ENCODE measurements at places on chromosomes 2 and 18.

GRCh38 chr18:59665057-59666006, 31.9 kb downstream of the CCBE1 start:
- no peak for DNase-seq

DNA sequence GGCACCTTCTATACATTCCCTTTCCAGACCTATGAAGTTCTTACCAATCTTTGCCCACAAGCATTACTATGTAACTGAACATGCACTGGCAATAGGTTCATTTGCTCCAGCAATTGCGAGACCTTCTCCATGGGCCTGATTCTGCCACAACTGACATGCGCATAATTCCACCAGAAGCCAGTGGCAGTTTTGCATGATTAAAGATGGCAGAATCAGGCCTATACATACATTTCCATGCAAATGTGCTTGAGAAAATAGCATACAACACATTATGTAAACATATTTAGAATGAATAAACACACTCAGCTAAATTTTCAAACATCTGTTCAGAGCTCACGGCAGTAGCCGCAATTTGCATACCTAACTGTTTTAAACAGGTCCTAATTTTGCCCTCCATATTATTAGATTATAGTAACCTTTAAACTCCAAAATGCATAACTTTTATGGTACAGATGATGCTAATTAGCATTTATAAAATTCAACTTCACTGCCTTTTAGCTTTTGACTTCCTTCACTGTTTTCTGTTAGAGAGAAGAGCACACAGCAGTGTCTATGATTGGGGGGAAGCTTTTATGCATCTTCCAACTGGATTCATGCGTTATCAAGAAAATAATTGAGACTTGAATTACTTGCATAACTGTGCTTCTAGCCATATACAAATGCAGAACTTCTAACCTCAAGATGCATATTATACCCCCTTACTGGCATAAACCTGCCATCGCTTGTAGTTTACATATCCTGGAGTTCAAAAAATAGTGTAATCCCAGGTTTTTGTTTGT, 155.3 kb upstream of the CDH19 start:
- DNase-seq, result no peak

DNA sequence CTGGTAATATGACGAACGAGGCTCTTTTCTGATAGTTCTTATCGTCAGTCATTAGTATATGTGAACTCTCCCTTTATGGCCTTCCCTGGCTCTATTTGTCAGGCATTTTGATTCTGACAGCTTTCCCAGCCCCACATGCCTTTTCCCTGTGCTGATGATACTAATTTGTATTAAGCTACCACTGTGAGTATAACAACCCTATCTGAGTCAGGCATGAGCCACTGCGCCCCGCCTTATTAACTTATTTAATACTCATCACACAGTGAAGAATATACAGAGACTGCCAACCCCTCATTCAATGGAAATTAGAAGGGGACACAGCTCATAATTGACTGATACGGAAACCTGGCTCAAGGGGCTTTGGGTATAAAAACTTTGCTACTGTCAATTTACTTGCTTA, 140.0 kb downstream of the NETO1 start:
- DNase-seq, result no peak

DNA sequence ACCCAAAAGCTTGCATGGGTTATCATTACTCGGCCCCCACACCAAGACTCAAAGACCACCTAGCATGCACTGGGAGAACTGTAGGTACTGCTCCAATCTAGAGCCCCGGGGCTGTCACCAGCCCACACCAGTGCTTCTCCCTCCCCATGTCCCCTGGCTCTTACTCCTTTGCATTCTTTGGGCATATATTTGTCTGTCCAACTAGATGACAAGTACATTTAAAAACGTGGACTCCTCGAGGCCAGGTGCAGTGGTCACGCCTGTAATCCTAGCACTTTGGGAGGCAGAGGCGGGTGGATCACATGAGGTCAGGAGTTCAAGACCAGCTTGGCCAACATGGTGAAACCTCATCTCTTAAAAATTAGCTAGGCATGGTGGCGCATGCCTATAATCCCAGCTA, 7.8 kb downstream of the AFG3L2 start:
- DNase-seq, result no peak

- no peak for DNase-seq
Observed at GRCh38 chr2:69674316-69674670, 30.8 kb upstream of the AAK1 start.

DNA sequence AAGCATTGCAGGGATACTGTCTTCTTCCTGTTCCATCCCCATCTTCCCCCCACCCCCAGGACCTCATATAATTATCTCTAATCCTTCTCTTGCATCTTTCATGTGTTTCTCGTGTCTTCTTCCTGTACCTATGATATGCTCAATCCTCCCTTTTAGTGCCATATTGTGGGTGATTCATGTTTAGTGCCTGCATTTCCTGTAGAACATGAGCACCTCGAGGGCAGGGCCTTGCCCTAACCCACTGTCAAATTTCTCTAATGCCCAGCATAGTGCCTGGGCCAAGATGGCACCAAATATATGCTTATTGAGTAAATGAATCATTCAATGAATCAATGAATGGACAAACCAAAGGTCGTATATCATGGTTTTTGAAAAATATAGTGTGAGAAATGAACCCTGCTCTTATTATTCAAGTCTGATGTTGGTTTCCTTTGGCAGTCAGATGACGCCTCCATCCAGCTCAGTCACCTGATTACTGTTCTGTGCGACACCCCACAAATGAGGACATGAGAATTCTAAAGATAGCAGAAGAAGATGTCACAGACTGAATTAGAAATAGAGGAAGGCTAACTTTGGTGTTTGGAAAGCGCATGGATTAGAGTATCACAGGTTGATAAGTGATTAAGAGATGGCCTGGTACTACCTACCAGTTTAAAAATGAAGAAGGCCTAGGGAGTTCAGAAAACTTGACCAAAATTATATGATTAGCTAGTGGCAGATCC, 278.4 kb downstream of the PRKCE start:
- no peak for DNase-seq

DNA sequence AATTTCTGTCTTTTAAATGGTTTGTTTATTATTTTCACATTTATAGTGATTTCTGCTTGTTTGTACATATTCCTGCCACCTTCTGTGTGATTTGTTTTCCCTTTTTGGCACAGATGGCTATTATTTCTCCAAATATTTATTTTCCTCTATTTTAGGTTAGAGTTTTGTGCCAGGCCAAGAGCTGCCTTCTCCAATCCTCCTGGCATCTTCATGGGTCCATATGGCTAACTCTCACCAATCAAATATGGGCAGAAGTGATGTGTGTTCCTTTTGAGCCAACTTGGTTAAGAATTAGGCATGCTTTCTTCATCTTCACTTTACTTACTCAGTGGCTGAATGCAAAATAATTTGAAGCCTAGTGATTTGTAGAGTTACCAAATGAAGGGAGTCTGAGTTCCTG, 697.1 kb upstream of the CELF4 start:
- DNase-seq, result no peak

GRCh38 chr18:44729631-44730101, 49.0 kb downstream of the SETBP1 start:
- DNase-seq, result no peak

- DNase-seq, result no peak
Observed at GRCh38 chr2:48249025-48249424, 280.9 kb upstream of the STON1 start.

DNA sequence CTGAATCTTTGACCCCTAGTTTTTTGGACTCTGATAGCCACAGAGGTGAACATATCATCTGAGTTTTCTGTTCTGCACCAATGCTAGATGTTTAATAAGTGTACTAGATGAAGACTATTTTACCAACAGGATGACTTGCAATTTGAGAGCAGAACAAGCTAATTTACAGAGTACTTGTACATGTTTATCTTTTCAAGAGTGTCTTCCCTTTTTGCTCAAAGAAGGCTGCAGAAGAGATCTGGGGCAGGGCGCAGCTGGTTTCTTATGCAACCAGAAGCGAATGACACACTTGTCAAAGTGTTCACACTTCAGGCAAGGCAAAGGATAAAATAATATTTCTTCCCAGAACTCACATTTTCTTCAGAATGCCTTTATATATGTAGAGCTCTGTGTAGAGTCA, 86.0 kb downstream of the VWA3B start:
- no peak for DNase-seq

DNA sequence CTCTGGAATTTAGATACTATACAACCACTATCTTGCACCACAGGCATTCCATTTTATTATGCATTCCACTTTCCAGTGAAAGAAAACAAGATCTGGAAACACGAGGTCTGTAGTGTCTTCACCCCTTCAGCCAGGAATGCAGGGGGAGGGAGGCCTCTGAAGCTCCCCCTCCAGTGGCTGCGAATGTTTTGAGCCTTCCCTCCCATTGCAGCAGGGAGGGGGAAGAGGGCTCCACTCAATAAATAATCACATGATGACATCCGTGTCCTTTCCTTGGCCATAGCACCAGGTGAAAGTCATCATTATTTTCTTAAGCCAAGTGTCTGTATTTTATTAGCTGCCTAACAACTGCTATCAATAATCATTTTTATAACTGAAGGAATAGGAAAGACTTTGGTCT, 38.6 kb downstream of the ALPK2 start:
- DNase-seq, result no peak

DNA sequence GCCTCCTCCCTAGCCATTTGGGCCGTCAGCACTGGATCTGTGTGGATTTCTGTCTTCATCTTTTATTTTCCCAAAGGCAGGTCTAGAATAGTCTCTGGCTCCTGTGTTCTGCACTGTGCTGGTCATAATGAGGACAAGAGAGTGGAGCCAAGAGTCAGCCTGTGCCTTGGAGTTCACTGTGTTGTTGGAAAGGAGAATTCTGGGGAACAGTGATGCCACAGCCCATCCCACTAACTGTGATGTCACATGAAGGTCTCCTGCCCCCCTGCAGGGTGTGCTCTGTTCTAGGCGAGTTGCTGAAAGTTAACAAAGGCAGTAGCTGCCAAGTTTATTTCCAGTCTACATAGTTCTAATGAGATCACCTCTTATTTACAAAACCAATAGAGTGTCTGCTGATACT, 248.5 kb downstream of the TPGS2 start:
- no peak for DNase-seq

- no peak for DNase-seq
Observed at GRCh38 chr2:46300406-46300832, 3.2 kb downstream of the EPAS1 start.

DNA sequence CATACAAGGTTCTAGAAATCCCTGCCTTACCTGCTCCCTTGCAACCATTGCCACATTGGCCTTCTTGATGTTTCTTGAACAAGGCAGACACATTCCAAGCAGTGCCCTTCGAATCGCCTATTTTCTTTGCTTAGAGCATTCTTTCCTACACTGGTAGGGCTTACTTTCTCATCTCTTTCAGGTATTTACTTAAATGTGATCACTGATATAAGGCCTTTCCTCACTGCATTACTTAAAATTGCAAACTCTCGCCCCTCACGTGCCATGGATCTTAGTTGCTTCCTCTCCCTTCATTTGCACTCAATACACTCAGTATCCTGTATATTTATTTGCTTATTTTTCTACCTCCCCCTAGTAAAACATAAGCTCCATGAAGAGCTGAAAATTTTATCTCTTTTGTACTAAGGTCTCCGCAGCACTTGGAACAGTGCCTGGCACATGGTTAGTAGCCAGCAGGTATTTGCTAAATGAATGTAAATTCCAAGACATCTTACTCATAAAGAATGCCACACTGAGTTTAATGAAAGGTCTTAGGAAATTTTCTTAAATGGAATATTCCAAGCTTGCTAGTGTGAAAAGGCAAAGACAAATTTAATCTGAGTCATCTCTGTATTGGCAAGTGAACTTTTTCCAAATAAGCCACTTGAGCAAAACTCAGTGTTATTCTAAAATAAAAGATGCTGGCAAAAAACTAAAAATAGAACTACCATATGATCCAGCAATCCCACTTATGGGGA, 42.4 kb upstream of the FIGN start:
- DNase-seq, result no peak

- DNase-seq, result no peak
Observed at GRCh38 chr2:58926112-58926511, 685.0 kb upstream of the FANCL start.

DNA sequence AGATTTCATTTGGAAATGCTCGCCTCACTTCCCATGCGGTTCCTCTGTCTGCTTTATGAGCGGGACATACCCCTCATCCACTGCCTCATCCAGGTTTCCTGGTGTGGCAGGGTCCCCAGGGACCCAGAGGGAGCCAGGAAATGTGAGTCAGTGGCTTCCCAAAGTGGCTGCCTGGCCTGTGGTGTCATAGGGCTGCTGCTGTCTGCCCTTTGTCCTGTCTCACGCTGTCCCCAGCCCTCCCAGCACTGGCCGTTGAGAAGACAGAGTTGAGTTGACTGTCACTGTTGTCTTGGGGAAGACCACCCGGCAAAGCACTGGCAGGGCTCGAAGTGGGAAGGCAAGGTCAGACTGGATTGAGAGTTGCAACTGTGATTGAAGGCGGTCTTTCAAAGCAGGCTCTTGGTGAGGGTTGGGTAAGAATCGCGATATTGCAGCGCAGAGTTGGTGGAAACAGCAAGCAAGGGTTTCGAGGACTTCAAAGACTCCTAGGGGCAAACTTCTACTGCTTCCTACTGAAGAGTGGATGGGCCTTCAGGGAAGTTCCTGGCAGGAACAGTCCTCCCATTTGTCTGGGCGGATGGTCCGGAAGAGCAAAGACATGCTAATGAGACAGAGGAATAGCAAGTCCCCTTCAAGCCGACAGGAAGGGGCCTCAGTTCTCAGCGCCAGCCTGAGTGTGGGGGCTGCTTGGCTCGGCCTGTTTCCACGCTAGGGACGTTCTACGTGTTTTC, 33.9 kb downstream of the RAB31 start:
- DNase-seq, result no peak

DNA sequence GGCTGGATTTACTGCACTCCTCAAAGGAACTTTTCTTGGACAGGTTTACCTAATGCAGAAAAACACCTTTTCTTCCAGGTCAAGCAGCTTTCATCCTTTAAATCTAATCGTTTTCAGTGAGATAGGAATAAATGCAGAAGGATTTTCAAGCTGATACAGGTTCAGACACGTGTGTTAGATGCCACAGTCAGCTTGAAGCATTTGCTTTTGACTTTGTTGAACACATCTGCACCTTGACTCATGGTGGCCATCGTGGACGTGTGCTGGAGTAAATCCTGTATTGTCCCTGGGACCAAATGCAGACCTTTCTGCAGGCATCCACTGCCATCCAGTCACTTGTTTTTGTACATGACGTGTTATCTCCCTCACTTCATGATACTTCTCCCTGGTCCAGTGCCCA, 61.9 kb downstream of the KLHL29 start:
- DNase-seq, result no peak

DNA sequence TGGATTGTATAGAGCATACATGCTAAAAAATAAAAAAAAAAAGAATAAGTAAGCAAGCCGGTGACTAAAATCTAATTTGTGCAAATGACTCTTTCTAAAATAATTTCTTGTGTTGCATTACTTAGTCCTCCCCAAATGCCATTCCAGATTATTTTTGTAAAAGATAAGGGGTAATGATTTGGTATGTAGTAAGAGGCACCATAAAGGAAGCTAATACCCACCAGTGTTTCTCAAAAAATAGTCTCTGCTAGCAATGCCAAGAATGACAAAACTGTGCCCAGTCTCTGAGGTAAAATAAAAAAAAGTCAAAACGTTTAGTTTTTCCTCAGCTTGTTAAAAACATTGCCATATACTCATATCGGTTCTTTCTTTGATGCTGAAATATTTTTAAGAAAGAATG, 2.7 kb downstream of the METTL5 start:
- no peak for DNase-seq
